ENCODE measurements at places on chromosomes 4 and X.

- no peak for DNase-seq
These were observed 83.2 kb upstream of the USP9X start for GRCh38 chrX:41002026-41002425.

DNA sequence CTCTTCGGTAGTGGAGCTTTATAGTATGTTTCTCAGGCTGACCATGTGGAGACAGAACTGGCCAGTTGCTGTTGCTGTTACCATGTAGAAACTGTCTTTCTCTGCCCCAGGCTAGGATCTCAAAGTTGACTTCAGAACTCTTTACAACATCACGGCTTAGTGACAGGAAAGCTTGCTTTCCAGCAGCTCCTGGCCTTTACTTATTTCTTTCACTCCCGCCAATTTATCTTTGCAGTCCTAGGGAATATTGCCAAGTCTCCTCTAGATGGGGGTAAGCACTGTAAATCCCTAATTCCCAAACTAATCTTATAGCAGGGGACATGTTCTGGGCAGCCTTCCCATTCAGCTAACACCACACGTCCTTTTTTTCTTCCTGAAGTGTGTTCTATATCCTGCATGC lies 631.6 kb downstream of the SPRY1 start:
- DNase-seq, result no peak

DNA sequence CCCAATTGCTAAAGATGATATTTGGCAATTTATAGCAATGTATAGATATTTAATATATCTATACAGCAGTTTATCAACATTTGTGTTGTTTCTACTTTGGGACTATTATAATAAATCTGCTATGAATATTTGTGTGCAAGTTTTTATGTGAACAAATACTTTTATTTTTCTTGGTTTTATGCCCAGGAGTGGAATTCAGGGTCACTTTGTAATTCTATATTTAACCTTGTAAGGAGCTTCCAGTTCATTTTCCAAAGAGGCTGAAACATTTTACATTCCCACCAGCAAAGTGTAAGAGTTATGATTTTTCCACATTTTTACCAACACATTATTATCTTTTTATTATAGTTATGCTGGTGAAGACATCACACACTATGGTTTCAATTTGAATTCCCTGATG lies 801.3 kb downstream of the PCDH18 start:
- no peak for DNase-seq

DNA sequence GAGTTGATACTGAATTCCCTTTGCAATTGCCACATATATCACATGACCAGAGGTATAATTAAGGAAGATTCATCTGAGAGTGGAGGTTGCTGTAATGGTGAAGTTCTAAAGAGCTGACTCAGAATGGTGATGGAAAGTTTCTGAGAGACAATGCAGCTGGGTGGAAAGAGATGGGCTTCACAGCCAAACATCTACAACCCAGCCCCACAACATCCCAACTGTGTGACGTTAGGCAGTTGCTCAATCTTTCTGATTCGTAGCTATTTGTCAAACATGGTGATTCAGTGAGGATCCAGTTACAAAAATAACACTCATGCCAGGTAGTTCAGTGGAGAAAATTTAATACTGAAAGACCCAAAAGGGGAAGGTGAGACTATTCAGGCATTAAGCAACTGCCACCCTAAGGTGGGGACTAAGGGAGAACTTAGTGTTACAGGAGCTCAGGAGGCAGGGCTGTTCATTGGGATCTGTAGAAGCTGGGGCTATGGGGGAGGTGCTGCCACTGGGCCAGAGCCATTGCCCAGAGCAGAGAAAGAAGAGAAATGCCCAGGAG lies 6.9 kb upstream of the AFF1 start:
- DNase-seq, result no peak

DNA sequence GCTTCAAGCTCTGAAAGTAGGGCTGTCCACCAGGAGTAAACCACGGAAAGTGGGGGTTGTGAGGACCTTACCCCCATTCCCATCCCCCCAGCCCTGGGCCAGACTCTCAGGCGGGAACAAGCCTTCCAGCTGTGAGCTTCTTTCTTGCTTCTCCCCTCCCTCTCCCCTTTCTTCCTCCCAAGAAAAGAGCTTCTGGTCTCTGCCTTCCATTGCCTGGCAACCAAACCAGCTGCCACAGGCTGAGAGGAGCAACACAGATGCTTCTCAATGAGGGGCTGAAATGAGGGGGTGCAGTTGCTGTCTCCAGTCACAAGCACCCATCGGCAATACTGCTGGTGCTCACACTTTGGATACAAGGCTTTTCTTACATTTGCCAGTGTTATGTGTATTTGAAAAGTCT lies 72.5 kb downstream of the SLC16A2 start:
- no peak for DNase-seq

Data from activated CD8-positive, alpha-beta memory T cell treated with anti-CD3 and anti-CD28 coated beads for 48 hours (primary cell).